A549 (cell line): ENCODE measurements at places on chromosomes 13 and 19. TPM values are rescaled to one million over a fixed set of nuclear protein-coding genes. Genes with fewer than 3 reads are reported as not detected.
A peak's percentile ranks its signal among the peaks of the same experiment; 100 is the strongest.

The ZNF575 gene
- 1.4 to 2.2 TPM (median 1.5 TPM) in 3 replicates for polyA plus RNA-seq

The MAG gene
- not detected in 3 replicates for polyA plus RNA-seq

- DNase-seq: peak; percentile 30
Measured at GRCh38 chr19:35715981-35716800, 1.6 kb upstream of the KMT2B start.

The STARD13 gene
- 2.4 to 2.9 TPM (median 2.6 TPM) in 3 replicates for polyA plus RNA-seq

GRCh38 chr13:109012115-109012514, 382.7 kb downstream of the MYO16 start:
- no peak for DNase-seq

GRCh38 chr13:49935171-49936074, 717 bp downstream of the SPRYD7 start:
- DNase-seq: peak; percentile 30

The F2RL3 gene
- not detected in 3 replicates for polyA plus RNA-seq

- DNase-seq: peak; percentile 10
Measured at GRCh38 chr13:31945202-31945961, 86.2 kb upstream of the FRY start.

The ACTN4 gene
- polyA plus RNA-seq: 967 to 1,087 TPM (median 1,011 TPM) in 3 replicates

GRCh38 chr13:61286148-61286745, 129.4 kb downstream of the PCDH20 start:
- DNase-seq: peak; percentile 19
